ENCODE measurements at places on chromosomes 5 and 9.

- DNase-seq, result no peak
Measured at GRCh38 chr9:129428864-129429577, 191.9 kb downstream of the C9orf50 start.

DNA sequence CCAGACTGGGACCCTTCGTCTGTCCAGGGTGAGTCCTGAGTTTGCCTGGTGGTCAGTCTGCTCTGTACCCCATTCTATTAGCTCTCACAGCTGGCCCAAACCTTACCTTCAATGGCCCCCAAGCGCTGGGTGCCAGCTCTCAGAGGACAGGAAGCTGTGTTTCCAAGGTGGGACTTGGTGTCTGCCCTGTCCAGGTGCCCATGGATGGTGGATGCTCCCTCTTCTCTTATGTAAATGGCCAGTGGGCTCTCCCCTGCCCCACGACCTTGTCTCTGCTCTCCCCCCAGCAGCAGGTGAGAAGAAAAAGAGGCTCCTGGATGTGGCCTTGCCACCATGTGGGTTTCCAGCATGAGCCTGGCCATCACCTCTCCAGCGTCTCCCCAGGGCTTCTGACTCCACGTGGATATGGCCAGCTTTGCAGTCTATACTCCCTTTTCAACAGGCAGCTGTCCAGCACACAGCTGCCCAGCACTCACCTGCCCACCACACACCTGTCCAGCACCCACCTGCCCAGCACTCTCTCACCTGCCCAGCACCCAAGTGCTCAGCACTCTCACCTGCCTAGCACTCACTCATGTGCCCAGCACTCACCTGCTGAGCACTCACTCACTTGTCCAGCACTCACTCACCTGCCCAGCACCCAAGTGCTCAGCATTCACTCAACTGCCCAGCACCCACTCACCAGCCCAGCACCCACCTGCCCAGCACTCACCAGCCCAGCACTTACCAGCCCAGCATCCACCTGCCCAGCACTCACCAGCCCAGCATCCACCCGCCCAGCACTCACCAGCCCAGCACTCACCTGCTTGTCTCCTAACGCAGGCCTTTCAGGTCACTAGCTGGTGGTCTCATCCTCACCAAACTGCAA, 136.2 kb upstream of the IRX2 start:
- no peak for DNase-seq

GRCh38 chr5:75465480-75465879, 45.9 kb downstream of the CERT1 start:
- no peak for DNase-seq

DNA sequence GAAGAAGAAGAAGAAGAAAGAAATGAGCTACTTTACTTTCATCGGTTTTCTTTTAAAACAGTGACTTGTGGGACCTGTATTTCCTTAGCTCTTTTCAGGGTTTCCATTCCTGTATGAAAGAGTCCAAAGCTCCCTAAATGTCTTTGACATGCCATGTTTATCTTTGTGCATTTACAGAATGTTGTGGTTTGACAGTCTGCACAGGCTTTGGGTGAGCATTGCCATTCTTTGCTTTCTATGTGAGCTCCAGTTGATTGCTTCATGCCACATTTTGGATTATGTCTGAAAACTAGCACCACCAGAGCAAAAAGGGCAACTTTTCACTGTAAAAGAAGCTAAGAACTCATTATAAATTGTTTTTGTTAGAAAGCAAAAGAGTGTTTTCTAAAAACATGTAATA, 733.4 kb downstream of the TLE4 start:
- no peak for DNase-seq

- DNase-seq, result no peak
Measured at GRCh38 chr5:150511578-150512367, 3.8 kb downstream of the NDST1 start.

DNA sequence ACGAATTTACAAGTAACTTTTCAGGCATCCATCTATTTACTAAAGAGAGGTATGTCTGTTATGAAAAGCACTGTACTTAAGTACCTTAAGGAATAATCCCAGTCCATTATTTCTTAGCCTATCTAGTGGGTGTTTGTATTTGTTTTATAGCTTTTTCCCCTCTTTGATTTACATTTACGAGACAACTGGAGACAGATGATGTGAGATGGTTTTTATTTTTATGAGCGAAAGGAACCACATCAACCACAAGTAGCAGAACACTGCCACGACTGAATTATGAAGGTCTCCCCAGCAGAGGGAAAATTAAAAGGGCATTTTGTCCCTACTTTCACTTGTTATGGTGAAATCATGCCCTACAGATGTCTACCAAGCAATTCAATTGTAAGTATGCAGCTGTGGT, 357.8 kb downstream of the NFIB start:
- DNase-seq, result no peak

DNA sequence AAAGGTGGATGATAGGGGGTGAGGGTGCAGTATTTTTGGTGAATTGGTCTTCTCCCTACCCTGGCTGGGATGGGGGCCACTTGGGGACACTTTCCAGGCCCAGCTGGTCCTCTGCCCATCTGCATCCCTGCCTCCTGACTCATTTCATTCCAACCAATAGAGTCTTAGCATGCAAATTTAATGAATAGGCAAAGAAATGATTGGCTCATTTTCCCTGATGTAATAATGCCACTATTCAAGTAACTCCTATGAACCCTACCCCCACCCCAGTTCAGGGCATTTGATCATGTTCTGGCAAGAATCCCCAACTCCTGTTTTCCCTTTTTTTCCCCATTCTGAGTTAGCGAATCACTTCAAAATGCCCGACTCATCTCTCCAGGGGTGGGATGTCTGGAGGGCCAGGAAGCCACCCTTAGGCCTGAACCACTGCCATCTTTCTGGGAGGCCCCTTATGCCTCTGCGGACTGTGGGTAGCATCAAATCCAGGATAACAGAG, 56.7 kb downstream of the PCDH1 start:
- no peak for DNase-seq

All from T-helper 9 cell (primary cell).